ENCODE measurements at places on chromosomes 6 and 20. TPM values are rescaled to one million over a fixed set of nuclear protein-coding genes. Genes with fewer than 3 reads are reported as not detected.

Gene FAXC
- total RNA-seq, result 13.9 TPM

Gene C6orf141
- total RNA-seq, result 0.77 TPM

Gene TGM3
- total RNA-seq, result 0.66 TPM

Gene FKBP1C
- total RNA-seq, result not detected

Gene CALHM4
- not detected for total RNA-seq

Gene EYS
- total RNA-seq, result 230 TPM

Gene NOTCH4
- total RNA-seq, result 13.6 TPM

Gene MRPL2
- total RNA-seq, result 17.3 TPM
